Activated T-cell treated with anti-CD3 and anti-CD28 coated beads for 1 hour (primary cell): ENCODE measurements at places on chromosomes 16 and 17.

DNA sequence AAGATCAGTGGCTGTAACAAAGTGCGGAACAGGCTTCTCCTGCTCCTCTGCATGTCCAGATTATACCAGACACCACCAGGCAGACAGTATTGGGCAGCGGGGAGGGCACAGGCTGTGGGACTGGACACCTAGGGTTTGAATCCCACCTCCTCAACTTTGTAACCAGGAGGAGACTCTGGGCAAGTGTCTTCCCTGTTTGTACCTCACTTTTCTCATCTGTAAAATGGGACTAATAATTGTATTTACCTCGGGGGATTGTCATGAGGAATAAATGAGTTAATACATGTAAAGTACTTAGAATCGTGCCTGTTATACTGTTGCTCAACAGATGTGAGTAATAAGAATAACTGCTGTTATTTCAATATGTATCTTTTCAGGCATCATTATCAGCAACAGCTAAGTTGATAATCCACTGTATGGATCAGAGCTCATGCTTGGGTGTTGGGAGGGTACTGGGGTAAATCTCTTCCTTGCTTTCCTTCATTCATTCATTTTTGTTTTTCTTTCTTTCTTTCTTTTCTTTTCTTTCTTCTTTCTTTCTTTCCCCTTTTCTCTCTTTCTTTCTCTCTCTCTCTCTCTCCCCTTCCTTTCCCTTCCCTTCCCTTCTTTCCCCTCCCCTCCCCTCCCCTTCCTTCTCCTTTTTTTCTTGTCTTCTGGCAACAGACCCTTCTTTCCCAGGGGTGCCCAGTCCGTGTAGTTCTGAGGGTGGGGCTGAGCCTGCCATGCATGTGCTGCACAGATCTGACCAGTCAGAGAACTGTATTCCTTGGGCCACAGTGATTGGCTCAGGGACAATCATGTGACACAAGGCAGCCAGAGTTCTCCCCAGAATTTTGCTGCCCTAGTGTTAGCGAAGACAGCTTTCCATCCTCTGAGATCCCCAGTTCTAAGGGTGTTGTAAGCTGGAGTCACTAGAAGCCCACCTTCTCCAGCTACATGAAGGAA is 25.3 kb upstream of the BRD7 start:
- DNase-seq, result no peak

GRCh38 chr17:21524211-21524591 is 148.0 kb downstream of the KCNJ12 start:
- no peak for DNase-seq

- no peak for DNase-seq
Measured at GRCh38 chr17:82118815-82119380, 20.9 kb upstream of the FASN start.

GRCh38 chr16:69941251-69942098 is 9.7 kb upstream of the CLEC18A start:
- DNase-seq, result no peak

GRCh38 chr17:35645923-35646322 is 58.8 kb downstream of the AP2B1 start:
- DNase-seq, result no peak

DNA sequence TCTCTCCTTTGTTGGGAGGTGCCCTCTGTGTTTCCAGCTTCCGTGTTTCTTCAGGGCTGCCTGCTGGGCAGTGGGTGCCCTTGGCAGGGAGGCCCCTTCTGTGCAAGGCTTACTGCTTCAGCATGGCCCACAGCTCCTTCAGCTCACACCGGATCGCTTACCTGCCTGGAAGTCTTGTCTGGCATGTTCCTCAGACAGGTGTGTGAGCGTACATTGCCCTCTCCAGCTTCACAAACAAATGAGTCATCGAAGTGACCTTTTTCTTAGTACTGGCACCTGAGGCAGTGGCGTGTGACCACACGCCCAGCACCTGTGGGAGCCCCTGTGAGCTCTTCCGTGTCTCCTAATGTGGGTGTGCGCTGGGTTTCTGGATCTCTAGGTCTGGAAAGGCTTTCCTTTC is 3.5 kb downstream of the RAB40C start:
- DNase-seq, result no peak

GRCh38 chr17:2344528-2344927 is 7.2 kb downstream of the SGSM2 start:
- DNase-seq, result no peak

- no peak for DNase-seq
Measured at GRCh38 chr17:82480318-82480717, 21.8 kb downstream of the NARF start.

- no peak for DNase-seq
Measured at GRCh38 chr16:87484487-87485331, 8.1 kb downstream of the ZCCHC14 start.

DNA sequence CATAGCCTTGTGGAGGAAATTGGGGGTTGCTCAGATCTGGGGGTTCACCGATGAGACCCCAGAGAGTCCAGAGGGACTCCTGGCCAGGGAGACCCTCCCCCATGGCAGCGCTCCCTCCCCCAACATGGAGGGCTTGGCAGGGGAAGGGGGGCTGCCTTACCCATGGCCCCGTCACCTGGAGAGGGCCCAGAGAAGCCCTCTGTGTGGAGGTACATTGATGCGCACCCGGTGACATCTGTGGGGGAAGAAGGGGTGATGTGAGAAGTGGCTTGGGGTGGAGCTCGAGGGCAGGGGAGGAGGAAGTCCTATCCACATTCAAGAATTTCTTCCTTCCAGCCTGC is 16.2 kb downstream of the ETV4 start:
- DNase-seq, result no peak

DNA sequence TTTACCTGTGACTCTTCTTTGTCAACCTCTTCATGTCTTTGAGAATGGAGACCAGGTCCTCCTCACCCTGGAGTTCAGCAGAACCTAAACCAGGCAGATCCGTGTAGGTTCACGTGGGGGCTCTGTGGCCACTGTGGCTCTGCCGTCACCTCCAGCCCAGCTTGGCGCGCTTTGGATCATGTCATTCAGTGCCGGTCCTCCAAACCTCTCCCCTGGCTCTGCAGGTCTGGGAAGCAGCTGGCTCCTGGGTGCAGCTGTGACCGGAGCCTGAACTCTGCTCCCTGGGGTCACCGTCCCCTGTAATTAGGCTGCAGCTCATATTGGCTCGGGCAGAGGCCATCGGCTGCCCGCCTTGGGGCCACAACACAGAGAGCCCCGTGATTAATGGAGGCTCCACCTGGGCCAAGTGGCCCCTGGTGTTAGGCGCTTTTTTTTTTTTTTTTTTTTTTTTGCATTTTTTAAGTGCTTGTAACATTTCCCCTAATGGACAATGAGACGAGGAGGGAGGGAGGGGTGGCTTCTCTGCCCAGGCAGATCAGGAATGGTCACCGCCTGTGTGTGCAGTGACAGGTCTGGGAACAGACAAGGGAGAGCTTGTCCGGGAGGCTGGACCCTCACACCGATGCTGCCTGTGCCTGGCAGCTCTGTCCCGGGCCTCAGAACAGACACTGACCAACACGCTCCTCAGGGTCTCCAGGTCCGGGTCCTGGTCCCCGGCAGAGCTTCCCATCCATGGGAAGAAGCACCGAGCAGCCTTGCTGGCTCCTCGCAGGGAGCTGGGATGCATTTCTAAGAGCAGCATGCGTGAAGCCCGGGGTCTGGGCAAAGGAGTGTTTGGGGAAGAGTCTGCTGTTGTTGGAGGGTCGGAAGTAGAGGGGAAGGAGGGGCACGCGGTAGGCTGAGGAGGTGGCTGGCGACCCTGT is 247.9 kb downstream of the SEC14L1 start:
- no peak for DNase-seq

GRCh38 chr16:73025856-73026210 is 22.1 kb downstream of the ZFHX3 start:
- no peak for DNase-seq

GRCh38 chr16:47504599-47504998 is 43.5 kb downstream of the PHKB start:
- DNase-seq, result no peak

- no peak for DNase-seq
Measured at GRCh38 chr16:20242568-20243255, 84.6 kb downstream of the GP2 start.

- DNase-seq, result no peak
Measured at GRCh38 chr16:5622234-5622884, 524.8 kb upstream of the EEF2KMT start.

GRCh38 chr16:56068816-56069215 is 122.5 kb upstream of the GNAO1 start:
- DNase-seq, result no peak

- no peak for DNase-seq
Measured at GRCh38 chr16:74580833-74581232, 26.1 kb downstream of the GLG1 start.

DNA sequence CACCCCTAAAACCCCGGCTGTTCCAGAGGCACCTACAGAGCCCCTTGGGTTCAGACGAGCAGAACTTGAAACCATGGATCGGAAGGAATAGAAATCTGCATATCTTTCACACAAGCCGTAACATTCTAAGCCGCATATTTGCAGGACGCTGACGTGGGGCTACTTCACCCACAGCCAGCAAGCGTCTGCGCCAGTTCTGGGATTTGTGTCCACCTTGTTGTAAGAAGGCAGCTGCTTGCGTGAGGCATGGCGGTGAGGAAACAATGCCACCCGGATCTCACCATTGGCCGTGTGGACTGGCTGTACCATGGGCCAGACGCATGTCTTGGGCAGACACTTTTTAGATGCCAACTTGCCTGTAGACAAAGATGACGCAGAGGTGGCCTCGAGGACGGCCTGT is 34.5 kb downstream of the TNFRSF13B start:
- DNase-seq, result no peak

DNA sequence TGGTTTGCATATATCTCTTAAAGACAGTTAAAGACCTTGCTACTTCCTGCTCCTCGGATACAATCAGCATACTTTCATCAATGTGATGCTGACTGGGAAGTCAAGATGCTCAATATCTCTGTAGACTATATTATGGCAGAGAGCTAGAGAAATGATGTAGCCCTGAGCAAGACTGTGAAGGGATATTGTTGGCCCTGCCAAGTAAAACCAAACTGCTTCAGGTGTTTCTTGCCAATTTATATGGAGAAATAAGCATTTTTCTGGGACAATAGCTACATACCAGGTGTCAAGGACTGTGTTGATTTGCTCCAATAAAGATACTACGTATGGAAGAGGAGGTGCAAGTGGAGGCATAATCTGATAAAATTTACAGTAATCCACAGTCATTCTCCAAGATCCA is 4.7 kb upstream of the EFCAB5 start:
- no peak for DNase-seq

- no peak for DNase-seq
Measured at GRCh38 chr17:14373614-14374259, 72.9 kb downstream of the HS3ST3B1 start.

DNA sequence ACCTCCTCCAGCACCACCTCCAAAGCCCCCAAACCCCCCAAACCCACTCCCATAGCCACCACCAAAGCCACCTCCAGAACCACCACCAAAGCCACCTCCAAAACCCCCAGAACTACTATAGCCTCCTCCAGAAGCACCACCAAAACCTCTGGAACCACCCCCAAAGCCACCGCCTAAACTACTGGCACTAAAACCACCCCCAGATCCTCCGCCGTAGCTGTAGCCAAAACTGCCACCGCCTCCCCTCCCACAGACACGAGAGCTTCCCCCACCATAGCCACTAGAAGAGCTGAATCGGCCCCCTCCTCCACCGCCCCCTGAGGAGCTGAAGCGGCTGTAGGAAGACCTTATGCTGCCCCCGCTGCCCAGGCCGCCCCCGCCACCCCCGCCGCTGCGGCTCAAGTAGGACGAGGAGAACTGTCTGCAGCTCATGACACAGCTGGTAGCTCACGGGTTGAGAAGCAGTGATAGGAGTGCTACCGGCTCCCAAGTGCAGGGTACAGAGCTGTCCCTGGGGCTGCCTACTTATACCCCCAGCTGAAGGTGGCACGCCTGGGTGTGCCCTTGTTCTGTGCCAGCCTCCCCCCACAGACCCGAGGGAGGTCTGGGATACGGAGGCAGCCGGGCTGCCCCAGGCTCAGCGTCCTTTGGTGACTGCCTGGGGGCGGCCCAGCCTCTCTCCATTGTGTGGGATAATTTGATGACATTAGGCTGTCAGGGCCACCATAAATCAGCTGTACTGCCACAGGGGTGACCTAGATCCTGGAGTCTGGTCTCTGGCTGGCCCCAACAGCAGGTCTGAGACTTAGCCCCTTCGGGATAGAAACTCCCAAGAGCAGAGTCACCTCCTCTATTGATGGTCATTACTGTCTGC is at the start of gene KRT9:
KRT9 (minus strand) TSS at position 499 of the 874 bp plus-strand sequence; CDS start at position 432, 67 bp downstream.
- DNase-seq, result no peak

GRCh38 chr17:6299275-6299674 is 135.6 kb downstream of the AIPL1 start:
- no peak for DNase-seq

DNA sequence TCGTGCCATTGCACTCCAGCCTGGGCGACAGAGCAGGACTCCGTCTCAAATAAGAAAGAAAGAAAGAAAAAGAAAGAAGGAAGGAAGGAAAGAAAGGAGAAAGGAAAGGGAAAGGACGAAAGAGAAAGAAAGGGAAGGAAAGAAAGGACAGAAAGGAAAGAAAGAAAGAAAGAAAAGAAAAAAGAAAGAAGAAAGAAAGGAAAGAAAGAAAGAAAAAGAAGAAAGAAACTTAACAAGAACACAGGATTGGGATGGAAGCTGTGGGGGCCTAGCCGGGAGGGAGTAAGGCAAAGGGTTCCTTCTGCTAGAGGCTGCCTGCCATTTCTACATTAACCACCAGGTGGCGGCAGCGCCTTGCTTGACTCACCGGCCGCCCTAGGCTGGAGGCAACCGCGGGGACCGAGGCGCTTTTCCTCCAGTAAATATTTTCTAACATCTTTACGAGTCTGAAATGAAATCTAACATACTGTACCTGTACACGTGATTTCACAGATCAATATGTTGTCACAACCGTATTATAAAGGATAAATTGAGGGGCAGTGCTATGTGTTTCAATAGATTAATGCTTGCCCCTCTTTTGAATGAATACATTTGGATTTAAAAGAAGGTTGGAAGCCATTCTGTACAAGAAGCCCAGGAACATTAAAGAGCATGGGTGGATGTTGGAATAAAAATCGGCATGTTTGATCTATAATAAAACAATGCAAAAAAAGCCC is 6.1 kb downstream of the GJD3 start:
- DNase-seq, result peak; percentile 91

GRCh38 chr16:56414366-56414765 is 11.0 kb downstream of the AMFR start:
- DNase-seq, result no peak

- no peak for DNase-seq
Measured at GRCh38 chr16:67708368-67708771, 10.7 kb downstream of the GFOD2 start.

- DNase-seq, result no peak
Measured at GRCh38 chr17:68598074-68598473, 3.1 kb downstream of the FAM20A start.

DNA sequence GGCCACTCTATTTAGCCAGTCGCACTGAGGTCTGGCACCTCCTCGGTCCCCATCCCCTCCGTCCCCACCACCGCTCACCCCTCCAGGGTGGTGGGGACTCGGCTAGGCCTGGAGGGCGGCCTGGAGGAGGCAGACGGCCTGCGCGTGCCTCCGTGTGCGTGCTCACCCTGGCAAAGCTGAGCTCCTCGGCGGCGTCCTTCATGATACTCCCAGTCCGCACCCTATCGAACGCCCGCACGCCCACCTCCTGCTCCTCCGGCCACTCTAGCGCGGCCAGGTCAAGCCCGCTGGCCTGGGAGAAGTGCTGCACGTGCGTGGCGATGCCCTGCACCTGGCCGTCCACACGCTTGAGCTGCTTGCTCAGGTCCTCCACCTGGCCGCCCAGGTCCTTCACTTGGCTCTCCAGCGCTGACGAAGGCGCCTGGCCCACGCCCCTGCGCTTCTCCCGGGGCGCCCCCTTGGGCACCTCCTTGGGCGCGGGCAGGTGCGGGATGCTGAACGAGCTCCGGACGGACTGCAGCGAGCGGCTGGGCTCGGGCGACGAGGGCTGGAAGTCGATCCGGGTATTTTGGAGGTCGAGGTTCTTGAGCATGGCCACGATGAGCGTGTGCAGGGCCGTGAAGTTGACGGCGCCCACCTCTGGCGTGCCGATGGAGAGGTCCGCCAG is 644 bp downstream of the QRICH2 start:
- DNase-seq, result no peak
